ENCODE measurements at places on chromosomes 6 and 20.

DNA sequence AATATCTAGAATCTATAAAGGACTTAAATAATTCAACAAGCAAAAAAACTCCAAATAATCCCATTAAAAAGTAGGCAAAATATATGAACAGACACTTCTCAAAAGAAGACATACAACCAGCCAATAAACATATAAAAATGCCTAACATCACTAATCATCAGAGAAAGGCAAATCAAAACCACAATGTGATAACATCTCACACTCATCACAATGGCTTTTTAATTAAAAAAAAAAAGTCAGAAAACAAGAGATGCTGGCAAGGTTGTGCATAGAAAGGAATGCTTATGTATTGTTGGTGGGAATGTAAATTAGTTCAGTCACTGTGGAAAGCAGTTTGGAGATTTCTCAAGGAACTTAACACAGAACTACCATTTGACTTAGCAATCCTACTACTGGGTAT is 979.6 kb upstream of the MAP3K7 start:
- DNase-seq, result no peak

DNA sequence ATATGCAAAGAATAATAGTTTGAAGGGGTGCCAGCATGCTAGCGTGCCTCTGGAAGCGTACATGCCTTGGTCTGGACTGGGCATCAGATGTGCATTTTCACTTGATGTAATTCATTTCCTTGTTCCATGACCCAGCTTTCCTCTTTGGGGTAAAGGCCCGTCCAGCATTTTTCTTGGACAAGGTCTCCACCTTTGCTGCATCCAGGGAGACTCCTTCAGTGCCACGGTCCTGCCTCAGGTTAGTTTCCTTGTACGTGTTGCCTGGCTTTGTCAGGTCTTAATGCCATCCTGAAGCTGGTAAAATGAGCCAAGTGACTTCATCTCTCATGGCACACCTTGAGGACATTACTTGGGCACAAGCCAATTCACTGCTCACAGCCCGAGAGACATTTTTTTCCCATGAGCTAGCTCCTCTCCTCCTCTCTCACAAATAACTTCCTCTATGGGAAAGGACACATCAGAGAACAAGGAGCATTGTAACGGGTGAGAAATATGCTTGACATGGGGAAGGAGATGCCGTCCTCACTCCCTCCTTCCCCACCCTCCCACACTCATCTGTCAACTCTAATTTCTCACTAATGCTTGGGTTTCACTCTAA is 23.9 kb downstream of the EDN1 start:
- DNase-seq, result no peak

DNA sequence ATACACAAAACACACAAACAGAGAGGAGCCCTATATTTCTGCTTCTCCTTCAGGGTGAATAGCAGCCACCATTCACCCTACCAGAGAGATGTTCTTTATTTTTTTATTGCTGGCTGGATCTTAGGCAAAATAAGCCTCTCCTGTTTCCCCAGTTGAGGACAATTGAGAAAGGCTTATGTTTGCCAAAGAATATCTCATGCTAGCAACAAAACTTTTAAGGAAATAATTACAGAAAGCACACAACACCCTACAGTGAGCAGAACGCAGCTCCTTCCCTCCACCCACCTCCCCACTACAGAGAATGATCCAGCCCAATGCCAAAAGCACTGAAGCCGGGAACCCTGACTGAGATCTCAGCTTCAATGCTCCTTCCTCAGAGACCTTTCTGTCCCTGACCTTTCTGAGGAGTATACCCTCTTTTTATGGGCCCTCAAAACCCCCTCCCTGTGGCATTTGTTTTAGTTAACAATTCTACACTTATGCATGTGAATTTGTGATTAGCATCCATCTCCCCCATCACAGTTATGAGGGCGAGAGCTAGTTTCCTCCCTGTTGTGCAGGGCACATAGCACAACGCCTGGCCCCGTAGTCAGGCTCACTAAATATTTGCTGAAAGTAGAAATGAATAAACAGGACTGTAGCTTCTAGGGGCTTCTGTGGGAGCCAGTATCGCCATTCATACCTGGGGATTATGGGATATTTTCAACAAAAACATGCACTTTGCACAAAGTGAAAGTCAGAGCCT is 491.6 kb upstream of the CDH4 start:
- DNase-seq, result no peak

- DNase-seq, result no peak
Measured at GRCh38 chr20:2207770-2208097, 88.1 kb upstream of the TGM3 start.

- DNase-seq, result no peak
Measured at GRCh38 chr6:6873778-6874177, 234.0 kb upstream of the RREB1 start.

DNA sequence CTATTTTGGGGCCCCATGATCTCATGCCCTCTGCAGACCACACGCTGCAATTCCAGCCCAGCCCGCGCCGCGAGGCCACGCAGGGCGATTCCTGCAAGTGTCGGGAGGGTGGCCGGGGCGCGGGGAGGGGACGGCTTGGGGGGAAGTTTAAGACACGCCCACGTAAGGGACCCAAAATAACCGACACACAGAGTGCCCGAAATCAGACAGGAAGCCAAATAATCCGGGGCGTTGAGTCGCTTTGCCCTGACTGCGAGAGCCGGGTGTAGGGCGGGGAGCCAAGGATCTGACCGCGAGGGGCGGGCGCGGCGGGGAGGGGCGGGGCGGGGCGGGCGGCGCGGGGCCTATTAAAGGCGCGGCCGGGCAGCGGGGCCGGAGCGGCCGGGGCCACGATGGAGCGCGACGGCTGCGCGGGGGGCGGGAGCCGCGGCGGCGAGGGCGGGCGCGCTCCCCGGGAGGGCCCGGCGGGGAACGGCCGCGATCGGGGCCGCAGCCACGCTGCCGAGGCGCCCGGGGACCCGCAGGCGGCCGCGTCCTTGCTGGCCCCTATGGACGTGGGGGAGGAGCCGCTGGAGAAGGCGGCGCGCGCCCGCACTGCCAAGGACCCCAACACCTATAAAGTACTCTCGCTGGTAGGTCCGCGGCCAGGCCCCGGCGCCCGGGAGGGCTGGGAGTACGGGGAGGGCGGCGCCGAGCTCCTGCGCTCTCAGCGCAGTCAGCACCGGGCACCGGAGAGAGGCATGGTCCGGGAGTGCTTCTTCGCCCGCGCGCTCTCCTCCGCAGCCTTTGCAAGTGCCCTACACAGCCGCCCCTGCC is at the start of gene ENPP1:
TSS of gene ENPP1 (plus strand) at position 377 of the 816 bp plus-strand sequence. CDS start at position 393, 16 bp downstream.
- peak; percentile 68 for DNase-seq

DNA sequence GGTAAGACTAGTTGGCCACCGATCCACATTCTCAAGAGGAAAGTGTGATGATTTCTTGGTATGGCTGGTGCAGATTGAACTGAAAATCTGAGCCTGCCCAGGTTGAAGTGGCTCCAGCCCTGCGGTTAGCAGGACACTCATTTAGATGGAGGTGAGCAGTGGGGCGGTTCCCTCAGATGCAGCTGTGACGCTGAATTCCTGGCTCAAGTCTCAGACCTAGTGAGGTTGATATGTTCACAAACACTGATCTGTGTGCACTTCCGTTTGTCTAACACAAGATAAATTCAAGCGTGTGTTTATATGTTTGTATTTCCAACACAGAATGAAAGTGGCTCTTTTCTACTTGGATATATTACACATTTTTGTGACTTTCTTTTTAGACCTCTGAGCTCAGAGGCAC is 83.4 kb upstream of the FRMD1 start:
- DNase-seq, result no peak

GRCh38 chr20:59352541-59352940 is 52.1 kb downstream of the EDN3 start:
- no peak for DNase-seq

DNA sequence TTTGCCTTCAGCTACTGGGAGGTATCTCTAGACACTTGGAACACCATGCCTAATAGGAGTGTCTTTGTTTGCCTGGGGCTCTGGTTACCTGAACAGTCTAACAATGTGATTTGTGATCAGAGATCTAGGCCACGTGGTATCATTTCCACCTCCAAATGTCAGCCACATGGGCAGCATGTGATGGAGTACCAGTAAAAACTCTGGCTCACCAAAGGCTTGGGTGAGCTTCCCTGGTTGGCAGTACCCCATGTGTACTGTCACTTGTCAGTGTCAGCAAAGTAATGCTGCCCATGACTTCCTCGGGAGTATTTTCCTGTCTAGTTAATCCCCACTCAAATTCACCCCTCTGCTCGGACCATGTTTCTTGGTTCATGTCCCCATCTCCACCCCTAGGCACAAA is 195.2 kb upstream of the LRFN2 start:
- DNase-seq, result no peak

GRCh38 chr6:89887452-89888137 is 6.7 kb upstream of the GJA10 start:
- DNase-seq, result no peak

DNA sequence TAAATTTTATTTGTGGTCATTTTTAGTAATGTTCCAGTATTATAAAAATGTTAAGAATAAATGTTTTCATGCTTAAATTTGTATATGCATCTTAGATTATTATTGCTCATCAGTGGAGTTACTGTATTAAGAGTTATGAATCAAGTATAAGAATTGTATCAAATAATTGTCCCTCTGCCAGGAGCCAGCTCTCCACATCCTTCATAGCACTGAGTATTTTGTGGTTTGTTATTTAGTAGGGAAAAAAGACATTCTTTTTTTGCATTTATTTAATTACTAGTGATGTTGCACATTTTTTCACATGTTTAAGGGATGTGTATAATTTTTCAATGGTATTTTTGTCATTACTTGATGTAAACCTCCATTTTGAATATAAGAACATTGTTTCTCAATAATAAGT is 102.0 kb downstream of the ADGRB3 start:
- no peak for DNase-seq

DNA sequence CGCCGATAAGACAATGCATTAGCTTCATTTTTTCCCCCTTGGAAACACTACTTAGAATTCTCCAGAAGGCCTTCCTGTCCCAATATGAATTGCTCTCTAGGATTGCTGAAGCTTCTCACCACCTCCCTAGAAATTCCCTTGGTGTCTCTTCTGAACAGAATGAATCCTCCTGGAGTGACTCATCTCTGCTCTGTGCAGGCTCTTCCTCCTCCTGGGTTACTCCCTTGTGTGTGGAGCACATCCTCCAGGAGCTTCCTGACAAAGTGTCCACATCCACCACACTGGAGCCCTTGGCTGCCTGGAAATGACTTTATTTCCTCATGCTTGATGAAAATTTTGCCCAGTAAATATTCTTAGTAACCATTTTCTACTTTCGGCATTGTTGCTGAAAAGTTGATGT is 54.4 kb downstream of the DTNBP1 start:
- DNase-seq, result peak; percentile 51

GRCh38 chr6:160737934-160738333 is 35.9 kb downstream of the PLG start:
- DNase-seq, result no peak

All from SK-MEL-5 (cell line).